ENCODE measurements at places on chromosomes 4 and X.

DNA sequence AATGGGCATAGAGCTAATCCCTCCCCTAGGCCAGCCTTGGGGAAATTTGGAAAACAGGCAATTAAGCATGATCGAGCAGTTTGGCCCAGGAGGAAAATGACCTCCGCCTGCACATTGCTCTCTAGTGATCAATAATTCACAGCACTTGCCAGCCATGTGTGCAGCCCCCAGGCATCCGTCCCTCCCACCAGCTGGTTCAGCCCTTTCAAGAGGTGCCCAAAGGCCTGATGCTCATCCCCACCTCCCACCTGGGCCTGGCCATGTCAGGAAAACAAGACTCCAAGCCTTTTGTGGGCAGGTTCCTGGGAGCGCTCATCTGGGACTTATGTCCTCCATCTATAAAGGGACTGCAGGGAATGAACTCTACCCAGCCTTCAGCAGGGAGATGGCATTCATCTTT lies 17.5 kb upstream of the PPP2R2C start:
- no peak for DNase-seq

DNA sequence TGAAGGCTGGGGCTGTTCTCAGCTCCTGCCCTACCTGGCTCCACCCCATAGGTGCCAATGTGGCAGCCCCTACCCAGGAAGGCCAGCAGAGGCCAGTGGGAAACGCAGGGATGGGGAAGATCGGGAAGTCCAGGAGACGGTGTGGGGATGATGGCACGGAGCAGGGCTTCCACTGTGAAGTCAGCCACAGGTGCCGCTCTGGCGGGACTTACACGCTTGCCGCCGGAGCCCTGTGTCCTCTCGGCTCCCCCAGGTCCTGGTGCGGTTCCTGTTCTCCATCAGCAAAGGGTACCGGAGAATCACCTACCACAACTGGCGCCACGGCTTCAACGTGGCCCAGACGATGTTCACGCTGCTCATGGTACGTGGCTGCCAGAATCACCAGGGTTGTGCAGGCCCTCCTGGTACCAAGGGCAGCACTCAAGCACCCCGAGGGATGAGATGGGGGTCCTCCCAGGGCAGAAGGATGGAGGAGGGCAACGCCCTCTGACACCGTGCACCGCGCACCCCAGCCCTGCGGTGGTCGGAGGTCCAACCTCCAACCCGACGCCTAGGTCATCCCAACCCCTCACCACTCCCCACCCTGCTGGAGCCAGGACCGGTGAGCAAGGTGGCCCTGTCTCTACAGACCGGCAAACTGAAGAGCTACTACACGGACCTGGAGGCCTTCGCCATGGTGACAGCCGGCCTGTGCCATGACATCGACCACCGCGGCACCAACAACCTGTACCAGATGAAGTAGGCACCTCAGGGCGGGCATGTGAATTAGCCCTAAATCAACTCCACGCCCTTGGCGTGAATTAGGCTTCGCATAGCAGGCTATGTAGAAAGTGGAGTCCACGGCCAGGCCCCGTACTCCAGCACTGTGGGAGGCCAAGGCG lies 12.0 kb downstream of the ATP5ME start:
- DNase-seq = no peak

DNA sequence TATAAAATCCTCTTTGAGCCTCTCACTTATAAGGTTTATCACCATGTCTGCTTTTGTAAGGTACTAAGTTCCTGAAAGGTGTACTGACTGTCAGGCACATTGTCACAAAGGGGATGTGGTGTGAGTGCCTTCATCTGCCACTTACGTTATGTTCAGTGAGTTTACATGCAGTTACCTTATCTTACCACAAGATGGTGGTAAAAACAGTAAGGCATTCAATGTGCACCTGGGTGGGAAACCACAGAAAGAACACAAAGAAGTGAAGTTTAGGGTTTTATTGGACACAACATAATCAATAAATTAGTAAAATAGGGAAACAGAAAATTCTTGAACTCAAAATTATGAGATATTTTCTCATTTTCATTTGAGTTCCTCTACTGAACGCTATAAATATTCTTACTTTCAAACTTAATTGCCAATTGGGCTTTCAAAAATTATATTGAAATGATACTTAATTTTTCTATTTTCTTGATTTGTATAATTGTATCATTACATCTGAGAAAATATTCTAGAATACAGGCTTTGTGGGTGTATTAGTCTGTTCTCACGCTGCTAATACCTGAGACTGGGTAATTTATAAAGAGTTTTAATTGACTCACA lies 650.8 kb downstream of the PCDH7 start:
- no peak for DNase-seq

GRCh38 chr4:25872851-25873631 lies 10.3 kb upstream of the SEL1L3 start:
- no peak for DNase-seq

DNA sequence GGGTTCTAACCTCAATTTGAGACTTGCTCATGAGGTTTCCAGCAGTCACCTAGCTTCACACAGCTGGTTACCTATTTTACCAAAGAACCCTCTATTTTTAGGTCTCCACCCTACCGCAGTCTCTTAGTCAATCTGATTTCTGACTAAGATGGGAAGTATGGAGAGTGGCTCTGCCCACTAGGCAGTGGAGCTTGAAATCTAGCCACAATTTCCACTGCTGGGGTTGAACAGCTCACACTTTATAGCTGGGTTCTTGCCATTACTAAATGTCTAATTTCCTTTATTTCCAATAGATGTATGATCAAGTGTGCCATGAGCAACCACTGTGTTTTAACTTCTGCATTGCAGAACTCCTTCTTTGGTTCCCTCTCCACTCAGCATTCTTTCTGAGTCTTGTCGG lies 43.1 kb downstream of the GASK1B start:
- DNase-seq = no peak

Data from activated CD4-positive, CD25-positive, alpha-beta regulatory T cell (primary cell).